D721Med (cell line): ENCODE measurements at places on chromosomes 2 and 18.

DNA sequence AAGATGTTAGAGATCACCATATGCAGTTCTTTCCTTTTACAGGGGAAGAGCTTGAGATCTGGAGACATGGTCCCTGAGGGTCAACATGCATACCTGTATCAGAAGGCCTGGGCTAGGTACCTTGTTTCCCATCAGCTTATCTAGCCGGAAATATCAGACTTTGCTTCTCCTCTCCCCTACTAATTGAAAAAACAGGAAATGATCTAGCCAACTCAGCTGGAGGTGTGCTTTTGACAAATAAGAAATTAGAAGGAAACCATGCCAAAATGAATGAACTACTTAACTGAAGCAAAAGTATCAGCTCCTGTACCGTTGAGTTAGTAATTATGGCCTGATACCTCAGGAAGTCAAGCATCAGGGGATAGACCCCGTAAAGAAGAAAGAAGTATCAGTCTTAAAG is 20.4 kb downstream of the PKP4 start:
- DNase-seq = no peak

DNA sequence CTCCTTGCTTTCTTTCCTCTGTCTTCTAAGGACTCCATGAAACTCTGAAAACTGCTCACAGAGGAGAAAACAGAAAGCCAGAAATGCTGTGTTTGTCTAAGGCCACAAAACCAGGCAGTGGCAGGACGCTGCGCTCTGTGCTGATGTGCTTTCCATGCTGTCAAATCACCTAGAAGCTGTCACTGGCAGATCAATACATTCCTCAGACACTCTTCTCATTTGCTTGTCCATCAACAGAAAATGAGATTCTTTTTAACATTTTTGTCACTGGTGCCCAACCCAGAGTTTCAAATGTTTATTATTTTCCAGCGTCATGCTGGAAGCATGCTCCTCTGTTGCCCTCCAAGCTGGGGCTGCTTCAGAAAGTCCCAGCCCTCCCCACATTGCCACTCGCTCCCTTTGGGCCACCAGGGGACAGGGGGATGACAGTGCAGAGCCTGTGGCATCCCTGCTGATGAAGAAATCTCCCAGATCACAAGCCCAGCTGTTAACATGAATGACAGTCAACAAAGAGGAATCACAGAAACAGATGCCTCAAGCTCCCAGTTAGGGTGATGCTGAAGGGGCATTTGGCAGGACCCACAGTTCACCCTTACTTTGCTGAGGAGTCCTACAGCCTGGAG is 117.5 kb upstream of the MEIS1 start:
- DNase-seq = no peak

- no peak for DNase-seq
These were observed 2.0 kb upstream of the CAPN10 start for GRCh38 chr2:240584486-240585031.

GRCh38 chr2:96951125-96951654 is 35.2 kb downstream of the FAM178B start:
- peak; percentile 96 for DNase-seq

DNA sequence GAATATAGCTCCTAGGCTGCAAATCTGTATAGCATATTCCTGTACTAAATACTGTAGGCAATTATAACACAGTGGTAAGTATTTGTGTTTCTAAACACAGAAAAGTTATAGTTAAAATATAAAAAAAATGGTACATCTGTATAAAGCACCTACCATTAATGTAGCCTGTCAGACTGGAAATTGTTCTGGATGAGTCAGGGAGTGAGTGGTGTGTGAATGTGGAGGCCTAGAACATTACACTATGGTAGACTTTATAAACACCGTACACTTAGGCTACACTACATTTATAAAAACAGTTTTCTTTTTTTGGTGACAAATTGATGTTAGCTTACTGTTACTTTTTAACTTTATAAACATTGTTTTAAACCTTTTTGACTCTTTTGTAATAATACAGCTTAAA is 226.3 kb downstream of the CCDC85A start:
- no peak for DNase-seq

- DNase-seq = no peak
These were observed 28.8 kb upstream of the DDX18 start for GRCh38 chr2:117785740-117786139.

DNA sequence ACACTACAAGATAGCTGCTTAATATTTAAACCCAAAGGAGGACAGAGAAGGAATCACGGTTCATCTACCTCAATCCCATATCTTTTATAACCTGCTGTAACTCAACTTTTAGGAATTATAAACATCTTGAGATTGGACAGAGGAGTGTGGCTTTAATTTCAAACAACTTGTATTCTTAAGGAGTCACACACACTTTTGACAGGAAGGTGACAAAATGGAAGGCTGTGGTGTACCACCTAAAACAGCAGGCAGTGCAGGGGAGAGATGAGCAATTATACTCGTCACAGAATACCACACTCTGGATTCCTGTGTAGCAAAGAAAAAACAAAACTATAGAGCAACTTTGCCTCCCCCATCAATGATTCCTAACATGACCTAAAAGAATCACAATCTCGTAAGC is 194.8 kb downstream of the ZEB2 start:
- no peak for DNase-seq
